ENCODE measurements at places on chromosomes 1 and 21. TPM values are rescaled to one million over a fixed set of nuclear protein-coding genes. Genes with fewer than 3 reads are reported as not detected.

The LCE6A gene
- not detected for total RNA-seq

The RHEX gene
- not detected for total RNA-seq

The AMPD1 gene
- not detected for total RNA-seq

The FAM229A gene
- 2.9 TPM for total RNA-seq

The KIF26B gene
- 0.16 TPM for total RNA-seq

The PGLYRP3 gene
- not detected for total RNA-seq

The KLF17 gene
- 0.33 TPM for total RNA-seq

The OR6K3 gene
- not detected for total RNA-seq

Data from A549 treated with RU486 at 1 μM for 4 hours (cell line).